AG09319 (cell line): ENCODE measurements at places on chromosomes 5 and 9.

DNA sequence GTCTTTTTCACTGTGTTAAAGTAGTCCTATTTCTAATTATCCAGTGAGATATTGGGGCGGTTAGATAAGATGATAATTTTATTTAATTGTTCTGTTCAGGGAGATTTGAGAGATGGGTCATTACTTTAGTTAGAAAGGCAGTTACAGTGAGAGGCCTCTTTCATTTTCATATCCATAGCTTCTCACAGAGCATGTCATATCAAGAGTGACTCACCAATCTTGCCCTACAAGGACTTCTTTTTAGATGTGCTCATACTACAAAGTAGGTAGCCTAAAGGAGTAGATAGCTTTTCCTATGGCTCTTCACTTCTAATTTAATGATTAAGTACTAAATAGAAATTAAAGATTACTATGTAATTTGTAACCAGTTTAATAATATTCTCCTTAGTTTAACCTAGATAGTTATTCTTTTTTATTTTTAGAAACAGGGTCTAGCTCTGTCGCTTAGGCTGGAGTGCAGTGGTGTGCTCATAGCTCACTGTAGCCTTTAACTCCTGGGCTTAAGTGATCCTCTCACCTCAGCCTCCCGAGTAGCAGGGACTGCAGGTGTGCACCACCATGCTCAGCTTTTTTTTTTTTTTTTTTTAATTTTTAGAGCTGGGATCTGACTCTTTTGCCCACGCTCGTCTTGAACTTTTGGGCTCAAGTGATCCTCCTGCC, 71.0 kb downstream of the FER start:
- peak; percentile 1 for DNase-seq

- DNase-seq, result no peak
Measured at GRCh38 chr9:36746415-36746814, 173.7 kb downstream of the MELK start.

DNA sequence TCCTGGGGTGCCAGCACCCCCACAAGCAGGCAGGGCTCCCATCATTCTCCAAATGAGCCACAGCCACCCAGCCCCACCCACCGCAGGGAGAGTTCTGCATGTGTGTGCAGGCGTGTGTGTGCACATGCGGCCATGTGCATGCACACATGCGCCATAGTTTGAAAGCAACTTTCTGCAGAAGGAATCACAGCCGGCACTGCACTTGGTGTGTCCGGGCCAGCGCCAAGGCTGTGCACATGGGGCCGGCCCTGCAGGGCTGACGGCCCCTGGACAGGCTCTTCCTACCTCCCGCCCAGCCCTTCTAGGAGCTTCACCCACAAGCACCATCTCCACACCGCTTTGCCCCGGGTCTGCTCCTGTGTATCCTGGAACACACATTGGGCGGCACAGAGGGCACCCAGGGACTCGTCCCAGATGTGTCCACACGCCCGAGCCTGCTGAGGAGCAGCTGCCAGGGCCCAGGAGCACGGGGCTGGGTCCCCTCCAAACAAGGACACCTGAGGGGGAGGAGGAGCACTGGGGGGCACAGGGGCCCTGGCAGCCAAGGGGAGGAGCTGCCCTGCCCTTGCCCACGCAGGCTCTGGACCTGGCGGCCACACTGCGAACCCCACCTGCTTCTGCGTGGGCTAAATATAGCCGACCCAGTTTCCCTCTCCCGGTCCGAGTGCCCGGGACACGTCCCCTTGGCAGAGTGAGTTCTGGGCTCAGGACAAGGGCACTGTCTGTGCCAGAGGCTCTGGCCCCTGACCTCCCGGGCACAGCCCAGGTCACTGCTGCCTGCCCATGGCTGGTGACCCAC, 19.1 kb downstream of the TPPP start:
- no peak for DNase-seq

GRCh38 chr5:173512637-173513435, 103.6 kb downstream of the BOD1 start:
- no peak for DNase-seq

- DNase-seq, result no peak
Measured at GRCh38 chr5:15365070-15365469, 134.9 kb upstream of the FBXL7 start.

GRCh38 chr9:99257723-99258389, 35.8 kb downstream of the SEC61B start:
- no peak for DNase-seq
